ENCODE measurements at places on chromosomes 2 and 18. TPM values are rescaled to one million over a fixed set of nuclear protein-coding genes. Genes with fewer than 3 reads are reported as not detected.

GREB1L gene
- polyA plus RNA-seq: not detected

MAP3K2 gene
- polyA plus RNA-seq: 4.9 TPM

ZC3H6 gene
- 1.4 TPM for polyA plus RNA-seq

MC5R gene
- not detected for polyA plus RNA-seq

GTF2A1L gene
- 2.7 TPM for polyA plus RNA-seq

GREB1 gene
- 1.8 TPM for polyA plus RNA-seq

HS6ST1 gene
- polyA plus RNA-seq: 49.6 TPM

CNDP1 gene
- 2.9 TPM for polyA plus RNA-seq

SLC16A14 gene
- 1.5 TPM for polyA plus RNA-seq

CSRNP3 gene
- polyA plus RNA-seq: 3.3 TPM

SCN1A gene
- polyA plus RNA-seq: not detected

RDH14 gene
- polyA plus RNA-seq: 31.6 TPM

RAB27B gene
- polyA plus RNA-seq: 0.32 TPM
